ENCODE measurements at places on chromosomes 1 and 21.

- no peak for DNase-seq
Observed at GRCh38 chr1:234647245-234647644, 37.3 kb upstream of the IRF2BP2 start.

GRCh38 chr1:87239997-87240605, 88.6 kb upstream of the LMO4 start:
- DNase-seq, result no peak

GRCh38 chr1:27974417-27974781, 14.6 kb downstream of the XKR8 start:
- no peak for DNase-seq

- no peak for DNase-seq
Observed at GRCh38 chr1:161133220-161133740, 813 bp upstream of the DEDD start.

- DNase-seq, result no peak
Observed at GRCh38 chr1:5996641-5997270, 4.5 kb upstream of the NPHP4 start.

DNA sequence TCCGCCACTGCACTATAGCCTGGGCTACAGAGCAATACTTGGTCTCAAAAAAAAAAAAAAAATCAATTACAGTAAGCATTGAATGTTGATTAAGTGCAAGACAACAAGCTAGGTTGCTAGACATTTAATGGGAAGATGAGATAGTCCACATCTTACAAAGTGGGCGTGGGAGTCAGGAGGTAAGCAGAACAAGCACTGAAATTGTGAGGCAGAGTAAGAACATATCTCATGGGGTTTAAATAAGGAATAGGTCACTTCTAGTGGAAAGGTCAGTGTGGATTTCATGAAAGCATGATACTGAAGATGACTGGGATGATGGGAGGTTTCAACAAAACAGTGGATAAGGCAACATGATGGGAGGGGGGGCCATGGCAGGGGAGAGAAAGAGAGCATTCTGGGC, 1.9 kb upstream of the OLFML2B start:
- DNase-seq, result no peak

GRCh38 chr1:198520524-198521254, 19.8 kb downstream of the ATP6V1G3 start:
- no peak for DNase-seq

- DNase-seq, result no peak
Observed at GRCh38 chr1:100988121-100988520, 37.5 kb downstream of the DPH5 start.

DNA sequence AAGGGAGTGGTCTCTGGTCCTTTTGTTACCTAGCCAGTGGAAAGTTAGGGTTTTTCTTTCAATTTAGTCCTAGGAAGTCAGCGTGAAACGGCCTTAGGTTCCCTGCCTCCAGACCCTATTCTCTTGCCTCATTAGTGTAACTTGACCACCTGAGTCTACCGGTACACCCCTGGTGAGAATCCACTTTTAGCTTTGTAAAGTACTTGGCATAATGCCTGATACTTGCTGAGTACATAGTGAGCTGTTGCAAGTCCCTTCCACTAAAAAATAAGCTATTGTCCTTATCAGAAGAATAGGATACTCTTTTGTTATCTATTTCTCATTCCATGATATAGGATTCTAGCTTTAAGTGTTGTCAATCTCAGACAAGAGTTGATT, 228.8 kb downstream of the ST6GALNAC3 start:
- DNase-seq, result no peak

DNA sequence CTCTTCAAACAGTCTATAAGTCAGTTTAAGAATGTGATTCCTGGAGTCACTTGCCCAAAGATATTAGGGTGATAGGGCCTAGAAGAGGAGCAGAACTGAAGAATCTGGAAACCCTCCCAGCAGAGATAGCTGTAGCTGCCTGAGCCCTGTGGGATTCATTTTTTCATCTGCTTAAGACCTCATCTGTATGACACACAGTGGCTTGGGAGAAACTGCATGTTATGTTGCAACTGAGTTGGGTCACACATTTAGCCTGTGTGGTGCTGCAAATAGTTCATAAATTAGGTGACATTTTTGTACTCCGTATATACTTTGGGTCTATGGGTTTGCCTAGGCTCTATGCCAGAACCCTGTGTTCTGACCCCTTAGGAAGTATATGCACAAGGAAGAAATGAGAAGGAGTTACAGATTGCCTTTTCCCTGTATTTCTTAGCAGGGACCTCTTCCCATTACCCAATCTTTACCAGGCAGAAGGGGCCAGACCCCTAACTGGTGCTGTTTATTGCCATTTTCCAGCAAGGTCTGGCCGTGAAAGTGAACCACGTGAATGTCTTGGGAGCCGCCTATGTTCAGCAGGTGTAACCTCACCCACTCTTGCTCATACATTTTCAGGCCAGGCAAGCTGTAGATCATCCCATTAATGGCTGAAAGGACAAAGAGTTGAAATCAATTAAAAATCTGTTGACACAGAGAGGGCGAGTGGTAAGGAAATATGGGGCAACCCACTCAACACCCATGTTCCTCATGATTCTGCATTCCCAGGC, 41.9 kb upstream of the SLC19A2 start:
- DNase-seq, result no peak

GRCh38 chr1:206497774-206498173, 9.6 kb upstream of the RASSF5 start:
- DNase-seq, result no peak

DNA sequence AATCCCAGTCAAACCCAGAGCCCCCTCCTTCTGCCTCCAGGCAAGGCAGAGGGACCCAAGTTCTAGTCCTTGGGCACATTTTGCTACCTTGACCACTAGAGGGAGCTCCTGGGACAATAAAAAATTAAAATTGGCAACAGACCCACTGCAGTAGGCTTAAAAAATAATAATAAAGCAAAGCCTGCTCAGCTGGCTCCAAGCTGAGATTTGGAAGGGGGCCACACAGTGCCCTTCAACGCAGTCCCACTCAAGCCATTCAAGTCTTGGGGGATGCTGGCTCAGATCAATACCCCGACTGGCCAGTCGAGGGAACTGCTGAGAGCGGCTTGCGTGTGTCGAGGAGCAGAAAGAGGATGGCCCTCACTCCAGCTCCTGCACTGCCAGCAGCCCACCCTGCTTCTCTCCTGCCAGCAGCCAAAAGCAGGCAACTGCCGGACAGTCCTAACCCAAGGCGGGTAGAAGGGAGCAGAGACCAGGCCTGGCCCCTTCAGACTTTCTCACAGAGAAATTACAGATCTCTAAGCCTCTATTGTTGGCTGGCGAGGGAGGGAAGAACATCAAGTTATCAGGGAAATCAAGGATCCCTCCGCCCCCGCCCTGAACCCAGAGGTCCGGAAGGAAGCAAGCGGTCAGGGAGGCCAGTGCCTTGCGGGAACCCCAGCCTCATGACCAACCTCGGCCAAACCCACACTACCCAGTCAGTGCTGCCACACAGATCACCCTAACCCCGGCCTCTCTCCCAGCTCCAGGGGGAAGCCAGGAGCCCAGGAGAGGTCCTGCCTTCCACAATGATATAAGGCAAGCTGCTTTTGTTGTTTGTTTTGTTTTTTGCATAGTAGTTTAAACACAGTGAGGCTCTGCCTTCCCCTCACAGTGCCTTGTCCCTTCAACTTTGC, 4.9 kb upstream of the ALDH4A1 start:
- no peak for DNase-seq

DNA sequence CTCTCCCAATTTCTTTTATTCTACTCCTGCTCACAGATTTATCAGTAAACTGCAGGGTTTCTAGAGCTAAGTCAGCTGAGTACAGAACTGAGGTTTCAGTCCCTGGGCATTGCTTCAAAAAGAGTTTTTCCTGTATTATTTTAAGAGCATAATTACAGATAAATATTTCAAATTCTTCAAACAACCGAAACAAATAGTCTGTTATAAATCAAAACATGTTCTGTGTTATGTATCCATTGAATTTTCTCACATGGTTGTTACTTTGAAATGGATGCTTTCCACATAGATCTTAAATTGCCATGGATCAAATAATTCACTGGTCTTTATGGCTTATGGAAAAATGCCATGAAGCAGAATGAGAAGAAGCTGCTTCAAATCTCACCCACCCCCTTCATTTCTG, 64.5 kb downstream of the LRRC8C start:
- no peak for DNase-seq

- no peak for DNase-seq
Observed at GRCh38 chr1:59827055-59827643, 12.4 kb downstream of the HOOK1 start.

DNA sequence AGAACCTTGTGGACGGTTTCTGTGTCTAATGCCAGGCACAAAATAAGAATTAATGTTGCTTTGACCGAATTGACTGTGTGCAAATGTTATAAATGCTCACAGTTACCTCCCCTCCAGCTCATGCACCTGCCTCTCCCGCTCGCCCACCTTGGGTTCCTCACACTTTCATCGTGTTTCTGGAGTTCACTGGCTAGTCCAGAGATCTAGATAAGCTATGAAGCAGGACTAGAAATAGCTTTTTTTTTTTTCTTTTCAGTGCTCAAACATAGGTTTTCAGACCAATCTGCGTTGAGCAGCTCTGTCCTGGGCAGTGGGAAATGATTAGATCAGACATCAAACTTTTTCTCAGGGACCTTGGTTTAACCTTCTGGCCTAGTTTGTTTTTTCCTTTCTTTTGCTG, 11.1 kb downstream of the TENT5C start:
- no peak for DNase-seq

GRCh38 chr1:27363766-27364695, 2.7 kb downstream of the MAP3K6 start:
- no peak for DNase-seq

- DNase-seq, result no peak
Observed at GRCh38 chr1:236654957-236655356, 31.3 kb upstream of the ACTN2 start.

- DNase-seq, result no peak
Observed at GRCh38 chr1:20152599-20152930, 13.4 kb downstream of the PLA2G2F start.

- no peak for DNase-seq
Observed at GRCh38 chr1:79981481-79981880, 975.0 kb upstream of the ADGRL4 start.

All from activated naive CD4-positive, alpha-beta T cell (primary cell).